ENCODE measurements at places on chromosomes 1 and 21.

- DNase-seq: peak; percentile 67
Measured at GRCh38 chr21:45420061-45421041, 15.4 kb downstream of the COL18A1 start.

DNA sequence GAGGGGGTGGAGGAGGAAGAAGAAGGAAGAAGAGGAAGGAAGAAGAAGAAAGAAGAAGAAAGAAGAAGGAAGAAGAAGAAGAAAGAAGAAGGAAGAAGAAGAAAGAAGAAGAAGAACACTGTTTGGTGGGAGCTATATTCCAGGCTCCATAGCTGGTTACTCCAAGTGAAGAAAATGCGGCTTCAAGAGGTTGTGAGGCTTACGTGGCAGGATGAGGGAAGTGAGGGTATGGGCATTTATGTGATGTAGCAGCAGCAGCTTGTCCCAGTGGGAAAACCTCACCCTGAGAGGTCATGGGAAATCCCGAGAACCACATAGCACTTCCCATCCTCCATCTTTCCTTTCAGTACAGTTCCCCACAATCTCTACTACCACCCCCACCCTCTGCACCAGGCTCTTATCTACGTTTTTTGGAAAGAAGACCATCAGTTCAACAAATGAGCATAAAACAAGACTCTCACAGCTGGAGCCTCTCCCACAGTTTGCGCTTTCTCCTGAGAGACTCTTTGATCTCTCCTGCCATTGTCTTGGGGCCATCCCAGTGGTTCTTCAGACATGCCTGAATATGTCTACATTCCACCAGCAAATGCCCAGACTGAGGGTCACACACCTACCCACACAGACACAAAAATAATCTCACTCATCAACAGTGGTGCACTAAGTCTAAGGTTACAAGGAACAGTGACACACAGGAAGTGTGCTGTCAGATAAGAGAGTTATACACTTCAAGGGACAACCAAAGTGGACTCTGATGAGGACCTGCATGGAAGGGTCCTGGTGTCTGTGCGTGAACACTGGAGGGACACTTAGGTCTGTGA is 77.9 kb upstream of the KCNJ15 start:
- DNase-seq: no peak

GRCh38 chr1:92538048-92538412 is 51.3 kb upstream of the GFI1 start:
- DNase-seq: no peak

DNA sequence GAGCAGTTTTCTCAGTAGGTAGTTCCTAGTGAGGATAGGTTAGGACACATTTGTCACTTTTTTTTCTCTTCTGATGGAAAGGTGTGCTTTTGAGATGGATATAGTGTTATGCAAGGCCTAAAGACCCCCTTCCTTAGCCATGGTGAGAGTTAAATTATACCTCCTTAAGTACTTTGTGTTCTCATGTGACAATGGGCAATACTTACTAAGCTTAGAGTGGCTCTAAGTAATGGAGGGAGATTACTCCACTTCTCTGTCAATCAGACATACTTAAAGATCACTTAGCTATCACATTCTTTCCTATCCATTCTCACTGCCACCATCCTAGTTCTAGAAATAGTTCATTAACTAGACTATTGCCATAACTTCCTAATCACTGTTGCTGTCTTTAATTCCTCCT is 265.6 kb downstream of the PBX1 start:
- no peak for DNase-seq
